ENCODE measurements at places on chromosomes 7 and 10. TPM values are rescaled to one million over a fixed set of nuclear protein-coding genes. Genes with fewer than 3 reads are reported as not detected.

Gene TMEM178B
- total RNA-seq: 1.6 TPM

Gene GJD4
- total RNA-seq: 0.06 TPM

Gene CRHR2
- total RNA-seq: not detected

Gene ACSM6
- not detected for total RNA-seq

Gene STK31
- 0.49 TPM for total RNA-seq

Gene HMX3
- total RNA-seq: not detected
